GOT3 (cell line): ENCODE measurements at places on chromosomes 1 and 21.

DNA sequence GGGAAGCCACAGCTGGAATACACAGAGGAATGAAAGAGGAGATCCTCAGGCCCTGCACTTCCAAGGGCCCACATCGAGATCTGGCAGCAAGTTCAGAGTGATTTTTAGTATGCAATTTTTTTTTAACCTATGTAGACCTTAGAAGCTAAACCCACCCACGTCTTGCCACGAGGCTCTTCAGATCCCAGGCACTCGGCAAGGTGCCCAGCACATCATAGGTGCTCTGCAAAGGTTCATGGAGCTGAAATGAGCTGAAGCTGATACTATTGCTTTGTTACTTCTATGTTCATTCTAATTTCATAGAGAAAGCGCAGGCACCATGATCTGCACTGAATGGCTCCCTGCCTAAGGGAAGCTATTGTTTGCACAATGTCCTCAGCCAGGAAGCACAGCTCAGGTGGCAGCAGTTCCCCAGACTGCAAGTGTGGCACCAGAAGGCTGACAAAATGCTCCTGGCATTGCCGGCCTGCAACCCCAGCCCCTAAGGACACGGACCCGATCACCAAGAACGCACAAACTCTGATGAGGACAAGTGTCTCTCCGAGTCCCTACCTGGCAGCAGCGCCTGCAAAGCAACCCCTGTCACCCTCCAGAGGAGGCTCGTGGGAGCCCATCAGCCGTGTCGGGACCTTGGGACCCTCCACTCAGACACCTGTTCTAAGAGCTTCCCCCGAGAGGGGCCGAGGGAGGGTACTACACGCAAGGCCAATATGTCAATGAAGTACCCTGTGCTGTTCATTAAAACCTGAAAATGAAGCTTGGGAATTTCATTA, 264.2 kb downstream of the NPHP4 start:
- no peak for DNase-seq

- DNase-seq, result no peak
Observed at GRCh38 chr1:162305969-162306368, 70.7 kb downstream of the SPATA46 start.

DNA sequence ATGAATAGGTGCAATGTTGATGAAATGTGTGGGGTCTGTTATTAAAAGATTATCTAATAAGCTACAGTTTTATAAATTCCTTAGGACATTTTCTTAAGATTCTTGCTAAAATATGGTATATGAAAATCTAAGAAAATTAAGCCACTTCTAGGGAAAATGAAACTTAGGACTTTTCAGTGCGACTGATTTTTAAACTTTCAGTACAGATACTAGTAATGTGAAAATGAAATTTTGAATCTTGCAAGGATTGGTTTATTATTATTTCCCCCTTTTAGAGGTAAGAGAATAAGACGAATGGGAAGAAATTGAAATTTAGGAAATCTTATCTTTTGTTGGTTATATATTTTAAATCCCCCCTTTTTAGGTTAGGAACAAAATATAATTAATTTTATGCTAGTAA, 16.4 kb downstream of the CAPZA1 start:
- no peak for DNase-seq

GRCh38 chr1:219757890-219758289, 145.0 kb upstream of the ZC3H11B start:
- DNase-seq, result no peak

DNA sequence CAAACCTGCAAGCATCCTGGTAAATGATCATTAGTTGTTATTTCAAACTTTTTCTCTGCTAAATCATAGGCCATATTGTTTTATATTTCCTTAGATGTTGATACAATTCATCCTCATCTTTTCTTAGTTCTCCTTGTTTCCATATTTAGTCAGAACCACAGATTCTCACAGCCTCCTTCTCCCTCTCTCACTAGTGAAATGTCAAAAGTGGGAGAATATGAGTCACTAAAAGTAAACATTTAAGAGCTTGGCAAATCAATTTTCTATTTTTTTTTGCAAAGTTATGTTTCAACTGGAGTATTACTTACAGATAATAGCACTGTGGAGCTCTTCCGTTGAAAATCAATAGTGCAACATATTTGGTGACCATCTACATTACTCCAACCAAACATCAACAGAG, 308.8 kb downstream of the COL11A1 start:
- no peak for DNase-seq

DNA sequence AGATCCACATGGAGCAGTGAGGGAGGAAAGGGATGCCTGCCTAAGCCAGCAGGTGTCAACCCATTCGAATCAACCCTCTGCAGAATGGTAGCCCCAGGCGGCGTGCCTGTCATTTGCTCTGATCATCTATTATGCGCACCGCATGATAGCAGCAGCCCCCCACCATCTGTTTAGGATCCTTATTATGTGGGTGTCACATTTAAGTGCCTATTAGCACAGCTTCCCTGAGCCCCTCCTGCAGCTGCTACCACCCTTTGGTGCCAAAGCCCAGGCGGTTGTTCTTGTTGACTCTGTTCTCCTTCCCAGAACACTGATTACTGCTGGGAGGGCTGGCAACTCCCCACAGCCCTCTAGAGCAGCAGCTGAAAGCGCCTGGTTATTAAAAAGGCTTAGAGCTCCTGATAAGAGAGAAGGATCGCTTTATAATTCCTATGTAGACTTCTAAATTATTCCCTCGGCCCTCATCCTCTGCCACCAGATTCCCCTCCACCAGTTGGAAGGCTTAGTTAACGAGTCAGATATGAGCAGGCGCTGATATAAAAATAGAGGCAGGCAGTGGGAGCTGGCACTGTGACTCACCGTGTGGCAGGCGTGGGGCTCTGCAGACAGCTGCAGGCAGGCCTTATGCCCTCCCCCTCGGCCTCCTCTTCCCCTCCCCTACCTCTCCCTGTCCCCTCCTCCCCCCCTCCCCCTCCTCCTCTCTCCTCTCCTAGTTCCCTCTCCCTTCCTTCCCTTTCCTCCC, 23.0 kb downstream of the ACTA1 start:
- peak; percentile 73 for DNase-seq

- no peak for DNase-seq
Observed at GRCh38 chr21:16162953-16163352, 433.2 kb downstream of the USP25 start.

DNA sequence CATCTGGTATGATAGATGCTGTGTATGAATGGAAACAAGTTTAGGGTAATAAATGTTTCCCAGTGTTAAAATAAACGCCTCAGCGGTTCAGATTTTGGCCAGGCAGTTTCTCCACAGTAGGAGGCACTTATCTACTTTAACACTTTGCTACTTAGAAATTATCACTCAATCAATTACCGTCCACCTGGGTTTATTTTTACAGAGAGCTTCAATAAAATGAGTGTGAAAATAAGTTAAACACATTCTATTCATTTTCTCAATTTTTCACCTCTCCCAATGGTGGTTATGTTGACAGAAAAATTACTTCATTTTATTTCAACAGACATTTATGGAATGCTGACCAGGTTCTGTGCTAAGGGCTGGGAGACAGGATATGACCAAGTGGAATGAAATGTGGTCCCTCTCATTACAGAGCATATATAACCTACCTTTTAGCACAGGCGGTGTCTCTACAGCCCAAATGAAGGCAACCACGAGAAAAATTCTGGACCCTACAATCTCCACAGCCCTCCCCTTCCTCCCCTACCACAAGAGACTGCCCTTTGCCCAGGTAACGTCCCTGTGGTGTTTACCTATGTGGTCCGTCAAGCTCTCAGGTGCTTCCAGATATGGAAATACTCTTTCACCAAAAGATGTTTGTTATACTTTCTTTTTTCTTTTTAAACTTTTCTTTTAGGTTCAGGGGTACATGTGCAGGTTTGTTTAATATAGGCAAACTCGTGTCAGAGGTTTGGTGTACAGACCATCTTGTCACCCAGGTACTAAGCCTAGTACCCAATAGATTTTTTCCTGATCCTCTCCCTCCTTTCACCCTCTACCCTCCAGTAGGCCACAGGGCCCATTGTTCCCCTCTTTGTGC, 105.5 kb downstream of the HLCS start:
- no peak for DNase-seq

DNA sequence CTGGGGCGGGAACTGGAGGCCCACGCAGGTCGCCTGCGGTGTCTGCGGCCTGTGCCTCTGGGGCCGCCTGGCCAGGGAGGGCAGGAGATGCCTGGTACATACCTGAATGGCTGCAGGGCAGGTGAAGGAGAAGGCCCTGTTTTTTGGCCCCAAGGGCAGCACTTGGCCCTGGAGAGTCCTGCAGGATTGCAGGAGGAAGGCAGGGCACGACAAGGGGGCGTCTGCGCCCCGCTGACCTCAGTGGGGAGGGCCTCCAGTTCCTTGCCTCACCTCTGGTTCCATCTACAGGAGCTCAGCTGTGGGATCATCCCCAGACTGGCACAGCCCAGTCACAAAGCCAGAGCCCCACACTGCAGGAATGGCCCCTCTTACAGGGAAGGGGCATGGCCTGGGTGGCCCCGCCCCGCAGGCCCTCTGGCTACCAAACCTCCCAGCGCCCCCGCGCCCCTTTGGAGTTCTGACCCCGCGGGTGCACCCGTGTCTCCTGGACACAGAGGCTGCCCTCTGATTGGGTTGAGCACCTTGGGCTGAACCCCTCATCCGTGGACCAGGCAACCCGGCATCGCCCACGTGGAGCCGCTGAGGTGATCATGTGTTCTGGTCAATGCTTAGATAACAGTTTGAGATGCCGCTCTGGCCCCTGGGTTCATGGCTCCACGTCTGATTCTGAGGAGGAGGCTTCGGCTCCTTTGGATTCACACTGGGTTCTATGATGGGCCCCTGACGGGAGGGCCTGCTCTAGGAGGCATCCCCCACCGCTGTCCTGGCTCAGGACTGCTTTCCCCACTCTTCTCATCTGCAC, 1.3 kb upstream of the PEX10 start:
- no peak for DNase-seq

DNA sequence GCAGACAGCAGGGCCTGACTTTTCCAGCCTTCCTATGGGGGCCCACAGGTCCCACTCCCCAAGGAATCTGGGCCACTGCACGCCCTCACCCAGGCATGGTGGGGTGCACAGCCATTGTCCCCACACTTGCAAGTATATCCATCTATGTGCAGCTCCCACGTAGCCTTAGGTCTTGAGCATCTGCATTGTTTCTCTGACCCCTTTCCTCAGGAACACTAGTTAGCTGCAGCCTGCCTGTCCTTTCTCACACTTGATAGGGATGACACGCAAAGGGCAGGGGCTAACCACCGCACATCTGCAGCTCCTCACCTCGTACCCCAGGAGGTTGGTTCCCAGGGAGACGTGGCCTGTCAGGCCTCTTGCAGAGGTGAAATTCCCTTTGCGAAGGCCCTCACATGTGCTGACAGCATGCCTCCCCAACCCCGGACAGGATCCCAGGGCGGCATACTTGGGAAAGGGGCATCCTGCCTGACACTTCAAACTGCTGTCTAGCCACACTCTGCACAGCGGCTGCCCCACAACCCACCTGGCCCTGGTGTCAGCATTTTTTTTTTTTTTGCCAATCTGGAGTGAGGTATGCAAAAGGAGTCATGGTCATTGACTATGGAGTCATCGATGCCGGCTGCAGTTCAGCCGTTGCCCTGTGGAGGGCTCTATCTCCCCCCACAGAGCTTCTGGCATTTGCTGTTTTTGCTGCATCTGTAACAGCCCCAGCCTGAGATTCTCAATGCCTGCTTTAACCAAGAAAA, 5.0 kb downstream of the JMJD4 start:
- no peak for DNase-seq

DNA sequence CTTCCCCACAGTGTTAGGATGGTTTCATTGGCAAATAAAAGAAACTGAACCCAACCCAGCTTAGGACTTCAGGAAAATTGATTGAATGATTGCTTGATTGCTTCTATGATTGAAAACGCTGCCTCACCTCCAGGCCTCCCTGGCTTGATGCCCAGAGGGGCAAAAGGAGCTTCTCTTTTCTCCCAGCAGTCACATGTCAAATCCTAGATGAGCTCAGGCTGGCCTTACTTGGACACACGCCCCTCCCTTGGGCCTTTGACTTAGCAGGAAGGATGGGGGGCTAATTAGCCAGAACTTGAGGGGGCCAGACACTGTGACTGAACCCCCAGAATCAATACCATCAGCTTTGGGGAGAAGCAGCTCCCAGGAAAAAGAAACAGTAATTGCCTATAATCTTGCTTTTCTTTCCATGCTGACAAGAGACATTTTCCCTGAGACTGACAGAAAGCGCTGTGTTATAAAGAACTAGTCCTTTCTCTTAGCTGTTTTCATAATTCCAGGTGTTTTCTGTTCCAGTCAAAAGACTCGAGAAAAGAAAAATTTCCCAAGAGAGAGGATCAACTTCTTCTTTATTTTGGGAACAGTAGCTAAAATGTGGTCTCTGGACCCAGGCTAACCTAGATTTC, 50.8 kb upstream of the ATP5PO start:
- DNase-seq, result no peak

- no peak for DNase-seq
Observed at GRCh38 chr1:78676347-78676982, 26.8 kb downstream of the IFI44 start.

- no peak for DNase-seq
Observed at GRCh38 chr1:20668581-20668980, 7.4 kb upstream of the DDOST start.

- DNase-seq, result no peak
Observed at GRCh38 chr1:216822480-216822879, 99.3 kb upstream of the ESRRG start.
